Upper lobe of right lung (tissue), 1 donor: ENCODE measurements at places on chromosomes 7 and 10. TPM values are rescaled to one million over a fixed set of nuclear protein-coding genes. Genes with fewer than 3 reads are reported as not detected.
A peak's percentile ranks its signal among the peaks of the same experiment; 100 is the strongest.

- no peaks in the 10 kb centered on the region for H3K36me3 ChIP-seq
- H3K27ac ChIP-seq = no peak overlapping the region
- H3K4me1 ChIP-seq = no peaks in the 10 kb centered on the region
- no peak overlapping the region for H3K4me3 ChIP-seq
- no peak for DNase-seq
- peaks cover 3% of the 10 kb centered on the region for H3K27me3 ChIP-seq
Observed at GRCh38 chr7:96973986-96974385, 31.4 kb upstream of the DLX6 start.

- H3K36me3 ChIP-seq = no peaks in the 10 kb centered on the region
- H3K27me3 ChIP-seq = no peaks in the 10 kb centered on the region
- no peaks in the 10 kb centered on the region for H3K4me1 ChIP-seq
- DNase-seq = no peak
- H3K4me3 ChIP-seq = no peak overlapping the region
- no peak overlapping the region for H3K27ac ChIP-seq
Observed at GRCh38 chr7:144785521-144785920, 50.3 kb downstream of the TPK1 start.

DNA sequence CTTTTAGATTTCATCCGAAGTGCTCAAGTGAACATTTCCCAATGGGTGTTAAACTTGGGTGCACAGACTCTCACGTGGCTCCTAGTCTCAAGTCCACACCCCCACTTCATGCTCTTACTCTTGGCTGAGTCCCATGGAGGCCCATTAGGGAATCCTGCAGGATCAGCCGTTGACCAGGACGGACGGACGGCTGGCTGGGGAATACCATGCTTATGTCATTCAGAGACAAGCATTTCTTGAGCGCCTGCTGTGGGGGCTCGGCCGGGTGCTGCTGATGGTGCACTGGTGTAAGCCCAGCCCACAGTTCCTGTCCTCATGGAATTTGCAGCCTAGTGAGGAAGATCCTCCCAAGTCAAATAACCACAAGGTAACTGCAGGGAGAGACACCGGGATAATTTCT, 44.7 kb downstream of the PITRM1 start:
- no peak overlapping the region for H3K27ac ChIP-seq
- H3K27me3 ChIP-seq = no peaks in the 10 kb centered on the region
- H3K4me1 ChIP-seq = peaks cover 10% of the 10 kb centered on the region
- DNase-seq = no peak

GRCh38 chr7:38709123-38709522, 78.0 kb upstream of the AMPH start:
- H3K27ac ChIP-seq = no peak overlapping the region
- no peak overlapping the region for H3K4me3 ChIP-seq
- no peaks in the 10 kb centered on the region for H3K36me3 ChIP-seq
- no peaks in the 10 kb centered on the region for H3K4me1 ChIP-seq
- H3K27me3 ChIP-seq = no peaks in the 10 kb centered on the region

GRCh38 chr10:100878291-100878910, 34.4 kb upstream of the SLF2 start:
- no peaks in the 10 kb centered on the region for H3K36me3 ChIP-seq
- no peak for DNase-seq
- no peak overlapping the region for H3K27ac ChIP-seq
- no peak overlapping the region for H3K4me3 ChIP-seq
- peaks cover 2% of the 10 kb centered on the region for H3K4me1 ChIP-seq
- H3K27me3 ChIP-seq = peaks cover 15% of the 10 kb centered on the region

DNA sequence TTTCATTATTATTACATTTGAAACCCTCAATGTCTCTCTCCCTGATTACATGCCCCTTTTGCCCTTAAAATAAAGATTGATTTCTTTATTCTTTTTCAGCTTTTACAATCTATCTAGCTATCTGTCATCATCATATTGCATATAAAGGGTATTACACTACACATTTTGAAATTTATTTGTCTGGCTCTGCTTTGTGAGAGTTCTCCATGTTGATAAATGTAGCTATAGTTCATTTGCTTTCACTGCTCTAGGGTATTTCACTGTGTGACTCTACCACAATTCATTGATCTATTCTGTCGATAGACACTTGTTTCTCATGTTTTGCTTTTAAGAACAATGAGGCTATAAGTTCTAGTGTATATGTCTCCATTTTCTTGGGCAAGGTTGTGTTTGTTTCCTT, 25.6 kb downstream of the CDK1 start:
- H3K36me3 ChIP-seq = no peaks in the 10 kb centered on the region
- DNase-seq = no peak
- H3K27me3 ChIP-seq = no peaks in the 10 kb centered on the region
- peaks cover 12% of the 10 kb centered on the region for H3K4me1 ChIP-seq
- H3K4me3 ChIP-seq = no peak overlapping the region
- no peak overlapping the region for H3K27ac ChIP-seq

GRCh38 chr7:73738220-73738611, 386 bp downstream of the ABHD11 start:
- peak overlapping the region; percentile 87 for H3K27ac ChIP-seq
- H3K27me3 ChIP-seq = no peaks in the 10 kb centered on the region
- H3K36me3 ChIP-seq = peaks cover 12% of the 10 kb centered on the region

DNA sequence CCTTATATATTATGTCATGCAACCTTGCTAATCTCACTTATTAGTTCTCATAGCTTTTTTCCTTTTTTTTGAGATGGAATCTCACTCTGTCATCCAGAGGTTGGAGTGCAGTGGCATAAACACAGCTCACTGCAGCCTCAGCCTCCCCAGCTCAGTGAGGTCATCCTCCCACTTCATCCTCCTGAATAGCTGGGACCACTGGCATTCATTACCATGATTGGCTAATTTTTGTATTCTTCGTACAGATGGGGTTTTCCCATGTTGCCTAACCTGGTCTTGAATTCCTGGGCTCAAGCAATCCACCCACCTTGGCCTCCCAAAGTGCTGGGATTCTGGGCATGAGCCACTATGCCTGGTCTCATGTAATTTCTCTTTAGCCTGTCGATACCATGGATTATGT, 89.1 kb upstream of the TRIM24 start:
- H3K36me3 ChIP-seq = no peaks in the 10 kb centered on the region
- no peak overlapping the region for H3K27ac ChIP-seq
- H3K27me3 ChIP-seq = no peaks in the 10 kb centered on the region
- H3K4me1 ChIP-seq = no peaks in the 10 kb centered on the region
- H3K4me3 ChIP-seq = no peak overlapping the region

DNA sequence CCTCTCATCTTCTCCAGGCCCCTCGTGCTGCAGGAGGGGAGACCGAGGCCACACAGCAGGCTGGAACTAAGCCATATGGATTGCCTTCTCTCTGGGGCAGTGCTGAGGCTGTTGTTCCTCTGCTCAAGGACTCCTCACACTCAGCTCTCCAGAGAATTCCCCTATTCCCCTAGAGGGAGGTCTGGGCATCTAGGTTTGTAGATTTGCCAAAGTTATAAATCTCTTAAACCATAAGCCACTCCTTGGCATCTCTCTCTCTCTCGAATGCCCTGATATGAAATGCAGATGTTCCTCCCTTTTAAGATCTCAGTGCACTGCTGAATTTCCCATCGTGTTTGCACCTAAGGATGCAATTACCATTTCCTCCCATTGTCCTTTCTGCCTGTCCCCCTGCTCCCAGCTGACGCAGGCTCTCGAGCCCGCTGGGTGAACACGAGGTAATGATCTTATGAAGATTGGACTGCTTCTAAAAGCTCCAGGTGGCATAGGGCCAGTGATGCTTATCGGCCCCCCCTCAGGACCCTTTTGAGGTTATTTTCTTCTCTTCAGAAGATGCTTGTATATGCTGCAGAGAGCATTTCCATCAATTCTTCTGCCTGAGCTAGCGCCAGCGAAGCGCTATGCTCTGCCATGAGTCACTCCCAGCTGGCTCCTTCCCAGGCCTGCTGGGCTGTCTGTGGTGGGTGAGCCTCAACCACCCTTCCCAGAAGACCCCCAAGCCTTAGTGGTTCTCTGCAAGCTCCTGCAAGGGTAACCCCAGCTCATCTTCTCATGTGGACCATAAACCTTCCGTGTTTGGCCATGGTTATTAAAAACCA, 41.6 kb upstream of the AQP1 start:
- no peaks in the 10 kb centered on the region for H3K27me3 ChIP-seq
- H3K4me1 ChIP-seq = no peaks in the 10 kb centered on the region
- DNase-seq = no peak
- peaks cover 18% of the 10 kb centered on the region for H3K36me3 ChIP-seq
- H3K4me3 ChIP-seq = no peak overlapping the region

DNA sequence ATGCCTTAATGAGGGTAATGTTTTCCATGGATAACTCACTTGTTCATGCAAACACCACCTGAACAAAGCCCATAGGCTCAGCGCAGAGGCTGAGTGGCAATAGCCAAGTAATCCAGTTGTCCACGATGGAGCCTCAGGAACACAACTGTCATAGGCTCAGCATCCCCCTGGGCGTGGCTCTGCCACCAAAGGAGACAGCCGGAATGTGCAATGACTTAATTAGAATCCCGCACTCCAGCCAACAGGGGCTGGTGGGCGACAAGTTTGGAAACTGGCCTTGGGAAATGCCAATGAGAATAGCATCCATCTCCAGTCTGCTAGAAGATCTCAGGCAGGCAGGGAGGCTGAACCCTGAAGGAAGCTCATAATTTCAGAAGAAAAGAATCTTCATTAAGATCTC, 411.7 kb upstream of the NRP1 start:
- H3K4me1 ChIP-seq = no peaks in the 10 kb centered on the region
- no peak overlapping the region for H3K27ac ChIP-seq
- H3K27me3 ChIP-seq = no peaks in the 10 kb centered on the region
- H3K4me3 ChIP-seq = no peak overlapping the region

DNA sequence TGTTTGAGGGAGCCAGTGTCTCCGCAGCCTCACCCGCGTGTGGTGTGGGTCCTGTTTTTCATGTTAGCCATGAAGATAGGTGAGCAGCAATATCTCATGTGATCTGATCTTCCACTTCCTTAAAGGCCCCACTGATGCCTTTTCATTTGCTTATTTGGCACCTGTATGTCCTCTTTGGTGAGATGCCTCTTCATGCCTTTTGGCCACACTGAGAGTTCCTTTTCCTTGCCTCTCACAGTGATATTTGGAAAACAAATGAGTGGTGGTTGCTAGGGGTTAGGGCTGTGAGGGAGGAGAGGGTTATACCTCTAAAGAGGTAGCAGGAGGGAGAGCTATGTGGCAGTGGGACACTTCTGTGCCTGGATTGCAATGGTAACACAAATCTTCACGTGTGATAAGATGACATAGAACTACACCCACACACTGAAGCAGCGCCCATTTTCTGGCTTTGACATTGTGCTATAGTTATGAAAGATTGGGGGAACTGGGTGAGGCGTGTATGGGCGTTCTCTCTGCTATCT, 90.4 kb upstream of the TNS3 start:
- no peak overlapping the region for H3K4me3 ChIP-seq
- H3K4me1 ChIP-seq = peaks cover 6% of the 10 kb centered on the region
- no peak overlapping the region for H3K27ac ChIP-seq
- H3K36me3 ChIP-seq = no peaks in the 10 kb centered on the region
- no peak for DNase-seq
- no peaks in the 10 kb centered on the region for H3K27me3 ChIP-seq

DNA sequence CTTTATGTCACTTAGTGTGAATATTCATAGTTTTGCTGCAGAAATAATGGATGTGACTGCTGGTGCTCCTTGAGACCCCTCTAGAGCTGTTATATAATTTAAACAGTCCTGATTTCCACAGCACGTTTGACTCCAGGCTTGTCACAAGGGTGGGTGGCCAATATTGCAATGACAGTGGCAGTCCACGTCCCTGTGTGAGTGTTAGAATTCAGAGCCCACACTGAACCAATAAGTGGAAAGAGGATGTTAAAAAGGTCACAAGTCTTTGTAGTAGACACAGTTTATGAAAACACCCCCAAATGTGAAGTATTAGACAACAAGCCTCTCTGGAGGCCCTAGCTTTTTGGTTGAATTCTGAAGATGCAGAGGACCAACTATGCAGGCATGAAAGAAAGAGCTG, 2.0 kb downstream of the PPP1R17 start:
- no peak overlapping the region for H3K4me3 ChIP-seq
- no peak for DNase-seq
- no peaks in the 10 kb centered on the region for H3K4me1 ChIP-seq
- no peaks in the 10 kb centered on the region for H3K27me3 ChIP-seq
- H3K36me3 ChIP-seq = no peaks in the 10 kb centered on the region

GRCh38 chr7:29892231-29892630, 85.9 kb downstream of the WIPF3 start:
- H3K4me3 ChIP-seq = no peak overlapping the region
- H3K27ac ChIP-seq = no peak overlapping the region
- no peaks in the 10 kb centered on the region for H3K27me3 ChIP-seq
- DNase-seq = no peak
- H3K4me1 ChIP-seq = no peaks in the 10 kb centered on the region

GRCh38 chr7:132364226-132364625, 212.0 kb downstream of the PLXNA4 start:
- no peaks in the 10 kb centered on the region for H3K36me3 ChIP-seq
- DNase-seq = no peak
- no peak overlapping the region for H3K4me3 ChIP-seq
- H3K4me1 ChIP-seq = no peaks in the 10 kb centered on the region
- H3K27ac ChIP-seq = no peak overlapping the region

DNA sequence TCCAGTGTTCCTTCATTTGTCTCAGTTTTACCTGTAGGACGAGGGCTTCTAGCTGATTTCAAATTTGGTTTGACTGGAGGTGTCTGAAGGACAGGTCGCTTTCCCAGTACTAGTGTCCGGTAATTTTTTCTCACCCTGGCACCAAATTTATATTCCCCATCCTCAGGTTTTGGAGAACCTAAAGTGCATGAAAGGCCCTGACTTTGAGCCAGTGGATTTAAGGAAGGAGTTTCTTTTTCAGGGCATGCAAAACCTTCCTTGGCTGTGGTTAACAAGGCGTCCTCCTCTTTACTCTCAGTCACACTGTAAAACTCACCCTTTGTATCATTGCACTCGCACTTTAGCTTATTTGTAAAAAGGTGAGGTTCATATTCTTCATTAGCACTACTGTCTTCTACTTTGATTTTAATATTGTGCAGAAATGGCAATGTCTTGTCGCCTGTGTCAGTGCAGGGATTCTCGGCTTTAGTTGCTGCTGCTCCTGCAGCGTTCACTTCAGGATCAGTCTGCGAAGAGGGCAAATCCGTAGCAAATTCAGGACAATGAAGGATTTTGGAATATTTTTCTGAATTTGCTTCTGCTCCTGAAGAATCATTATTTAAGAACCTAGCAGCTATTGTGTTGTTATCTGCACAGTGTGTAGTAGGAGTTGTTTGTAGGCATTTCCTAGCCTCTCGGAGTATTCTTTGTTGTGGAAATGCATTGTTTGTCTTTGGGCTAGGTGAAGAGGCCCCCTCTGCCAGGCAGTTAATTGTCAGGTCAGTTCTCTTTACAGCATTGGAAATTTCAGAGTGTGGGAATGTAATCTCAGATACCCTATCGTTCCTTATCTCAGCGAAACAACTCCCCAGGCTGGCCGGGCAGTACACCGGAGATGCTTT, 9.9 kb downstream of the SKIDA1 start:
- H3K27ac ChIP-seq = peak overlapping the region; percentile 38
- H3K36me3 ChIP-seq = no peaks in the 10 kb centered on the region

GRCh38 chr7:45698303-45699014, 124.3 kb downstream of the ADCY1 start:
- H3K27me3 ChIP-seq = no peaks in the 10 kb centered on the region
- H3K36me3 ChIP-seq = no peaks in the 10 kb centered on the region
- H3K4me3 ChIP-seq = no peak overlapping the region
- H3K27ac ChIP-seq = no peak overlapping the region

HOXA2 gene
- 2.1 TPM for total RNA-seq

ADAP1 gene
- 30.7 TPM for total RNA-seq

FAM3C gene
- 51.4 TPM for total RNA-seq

TSPAN13 gene
- 185 TPM for total RNA-seq

ZNF33B gene
- 31.5 TPM for total RNA-seq

GPNMB gene
- total RNA-seq = 322 TPM

TUBB8 gene
- total RNA-seq = 0.20 TPM

IFIT2 gene
- 47.2 TPM for total RNA-seq

EXOC4 gene
- 73.5 TPM for total RNA-seq

POLR2J2 gene
- 14.1 TPM for total RNA-seq
